ENCODE measurements at places on chromosomes 3 and 15.
A peak's percentile ranks its signal among the peaks of the same experiment; 100 is the strongest.

- DNase-seq = no peak
These were observed 779.1 kb downstream of the CADM2 start for GRCh38 chr3:85737846-85738245.

GRCh38 chr15:56741541-56741940 lies 8.2 kb upstream of the ZNF280D start:
- no peak for DNase-seq

- DNase-seq = no peak
These were observed 40.2 kb upstream of the FAM107A start for GRCh38 chr3:58617338-58617761.

DNA sequence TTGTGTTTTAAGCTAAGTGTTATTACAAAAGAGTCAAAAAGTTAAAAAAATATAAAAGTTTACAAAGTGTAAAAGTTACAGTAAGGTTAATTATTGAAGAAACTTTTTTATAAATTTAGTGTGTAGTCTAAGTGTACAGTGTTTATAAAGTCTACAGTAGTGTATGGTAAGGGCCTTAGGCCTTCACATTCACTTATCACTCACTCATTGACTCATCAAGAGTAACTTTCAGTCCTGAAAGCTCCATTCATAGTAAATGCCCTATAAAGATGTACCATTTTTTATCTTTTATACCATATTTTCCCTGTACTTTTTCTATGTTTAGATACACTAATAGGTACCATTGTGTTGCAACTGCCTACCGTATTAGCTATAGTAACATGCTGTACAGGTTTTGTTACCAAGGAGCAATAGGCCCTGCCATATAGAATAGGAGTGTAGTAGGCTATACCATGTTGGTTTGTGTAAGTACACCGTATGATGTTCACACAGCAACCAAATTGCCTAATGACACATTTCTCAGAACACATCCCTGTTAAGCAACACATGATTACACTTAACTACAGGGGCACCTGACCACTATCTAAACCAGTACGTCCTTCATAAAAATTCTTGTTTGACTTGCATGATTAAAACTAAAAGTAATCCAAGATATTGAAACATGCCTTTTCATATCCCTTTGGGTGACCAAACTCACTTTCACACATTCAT lies 17.2 kb downstream of the RAD18 start:
- no peak for DNase-seq

GRCh38 chr3:30333143-30333542 lies 273.3 kb upstream of the TGFBR2 start:
- DNase-seq = no peak

DNA sequence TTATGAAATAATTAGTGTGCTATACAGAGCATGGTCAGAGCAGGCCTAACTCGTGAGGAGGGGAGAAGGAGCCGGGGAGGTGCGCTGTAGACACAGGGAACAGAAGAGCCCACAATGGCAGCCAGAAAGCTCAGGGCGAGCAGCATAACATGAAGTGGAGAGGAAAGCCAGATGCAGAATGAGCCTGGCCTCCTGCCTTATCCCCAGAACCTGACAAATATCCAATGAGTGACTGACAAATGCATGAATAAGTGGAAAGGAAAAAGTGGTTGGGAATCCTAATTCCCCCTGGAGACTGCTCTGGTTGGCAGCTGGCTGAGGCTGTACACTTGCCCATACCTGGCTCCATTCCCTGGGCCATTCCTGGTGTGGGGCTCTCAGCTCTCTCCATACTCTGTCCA lies 9.2 kb upstream of the MST1R start:
- no peak for DNase-seq

DNA sequence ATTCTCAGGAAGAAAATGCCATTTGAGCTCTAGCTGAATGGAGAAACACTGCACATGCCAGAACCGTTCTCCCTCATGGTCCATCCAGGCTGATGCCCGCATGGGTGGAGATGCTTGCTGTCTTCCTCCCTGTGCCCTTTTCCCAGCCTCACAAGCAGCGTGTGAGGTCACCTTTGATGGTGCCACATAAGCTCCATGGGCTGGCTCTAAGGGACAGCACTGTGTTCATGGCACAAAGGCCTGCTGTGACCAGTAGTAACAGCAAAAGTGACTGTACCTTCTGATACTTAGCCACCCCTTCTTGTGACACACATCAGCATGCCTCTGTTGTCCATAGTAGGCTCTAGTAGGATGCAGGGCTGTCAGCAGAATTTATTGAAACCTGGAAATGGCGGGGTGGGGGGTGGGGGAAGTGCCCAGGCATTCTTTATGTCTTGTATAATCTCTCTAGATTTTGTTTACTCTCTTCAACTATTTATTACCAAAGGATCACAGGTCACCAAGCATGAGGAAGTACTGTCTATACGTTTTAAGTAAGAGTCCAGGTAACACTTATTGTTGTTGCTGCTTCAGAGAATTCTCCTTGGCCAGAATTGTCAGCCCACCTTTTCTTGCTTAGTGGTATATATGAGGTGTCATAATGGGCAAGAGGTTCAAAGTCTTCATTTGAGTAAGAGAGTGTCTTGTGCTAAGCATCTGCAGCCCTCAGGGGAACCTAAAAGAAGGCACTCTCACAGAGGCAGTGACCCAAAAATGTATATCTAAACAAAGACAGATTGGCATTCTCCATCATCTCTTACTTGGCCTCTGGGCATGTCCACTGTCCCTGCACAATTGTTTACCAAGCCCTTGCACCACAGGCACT lies 56.5 kb downstream of the RAB7A start:
- DNase-seq = no peak

DNA sequence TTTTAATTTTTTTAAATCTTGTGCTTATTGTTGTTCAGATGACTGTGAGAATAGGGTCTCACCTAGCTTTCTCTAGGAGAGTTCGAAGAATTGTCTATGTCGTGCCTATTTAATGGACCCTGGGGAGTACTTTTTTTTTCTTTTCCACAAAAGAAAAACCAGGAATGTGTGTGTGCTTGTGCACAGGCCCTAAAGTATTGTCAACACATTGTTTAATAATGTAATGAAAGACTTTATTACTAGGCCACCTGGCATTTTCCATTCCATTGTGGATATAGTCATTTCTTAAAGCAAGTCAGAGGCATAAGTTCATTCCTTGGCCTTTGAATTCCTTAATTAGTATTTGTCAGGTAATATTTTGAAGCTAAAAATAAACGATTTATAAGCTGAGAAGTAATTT lies 135.9 kb downstream of the KLHL25 start:
- no peak for DNase-seq

- DNase-seq = peak; percentile 39
These were observed 31.9 kb downstream of the ITGA11 start for GRCh38 chr15:68400066-68400456.

DNA sequence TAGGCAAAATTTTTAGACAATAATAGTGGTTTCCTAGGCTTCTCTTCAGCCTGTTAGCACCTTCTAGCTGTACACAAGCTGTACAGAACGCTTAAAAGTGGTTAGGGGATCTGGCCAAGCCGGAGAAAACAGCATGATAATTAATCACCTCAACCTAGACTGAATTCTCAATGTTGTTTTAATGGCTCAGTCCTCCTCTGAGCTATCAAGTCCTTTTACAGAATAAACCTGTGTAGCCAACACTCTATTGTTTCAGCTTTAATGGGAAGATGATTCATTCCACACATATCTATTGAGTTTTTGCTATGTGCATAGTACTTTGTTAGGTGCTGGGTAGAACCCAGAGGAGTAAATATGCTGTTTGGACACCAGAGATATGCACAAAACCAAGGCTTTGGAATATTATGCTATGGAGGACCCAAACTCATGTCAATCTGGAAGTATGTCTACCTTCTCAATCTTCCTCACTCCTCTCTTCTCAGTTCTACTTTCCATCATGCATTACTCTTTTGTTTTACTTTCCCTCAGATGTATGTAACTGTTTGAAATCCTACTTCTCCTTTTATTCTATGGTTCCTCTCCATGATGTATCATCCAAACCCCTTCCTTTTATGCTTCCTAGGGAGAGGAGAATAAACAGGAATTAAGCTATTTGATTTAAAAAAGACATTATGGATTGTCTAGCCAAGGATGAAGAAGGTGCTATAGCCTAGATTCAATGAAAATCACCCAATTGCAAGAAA lies 27.6 kb upstream of the UBE2E2 start:
- peak; percentile 10 for DNase-seq

DNA sequence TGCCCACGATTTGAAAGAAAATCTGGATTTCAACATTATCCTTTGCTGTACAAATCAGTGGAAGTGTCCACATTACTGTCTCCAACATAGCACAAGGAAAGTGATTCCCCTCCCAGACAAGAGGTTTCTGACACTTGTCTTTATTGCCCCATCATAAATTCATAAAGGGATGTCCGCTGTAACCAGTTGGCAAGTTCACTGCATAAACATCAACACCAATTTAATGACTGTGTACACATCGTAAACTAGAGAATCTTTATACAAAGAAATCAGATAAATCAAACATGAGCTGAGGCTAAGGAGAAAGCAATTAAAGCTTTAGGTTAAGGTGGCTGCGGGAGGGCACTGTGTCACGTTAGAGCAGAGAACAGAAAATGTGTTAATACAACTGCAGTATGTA lies 129.8 kb downstream of the MEIS2 start:
- DNase-seq = no peak

DNA sequence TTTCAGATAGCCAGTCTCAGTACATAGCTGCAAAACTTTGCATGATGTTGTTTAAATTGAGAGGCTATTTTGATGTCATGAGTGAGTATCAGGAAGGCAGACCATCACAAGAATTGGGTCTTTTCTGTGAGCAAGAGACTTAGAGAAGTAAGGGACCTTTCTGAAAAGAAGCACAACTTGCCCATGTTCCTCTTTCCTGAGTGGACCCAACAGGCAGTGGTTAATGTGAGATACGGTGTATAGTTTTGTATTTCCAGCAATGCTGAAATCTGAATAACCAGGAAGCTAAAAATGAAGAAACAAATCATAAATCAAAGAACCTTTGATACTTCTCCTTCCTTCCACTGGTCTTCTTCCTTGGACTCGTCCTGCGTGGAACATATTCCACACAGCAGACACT lies 25.1 kb downstream of the MCTP2 start:
- DNase-seq = no peak

DNA sequence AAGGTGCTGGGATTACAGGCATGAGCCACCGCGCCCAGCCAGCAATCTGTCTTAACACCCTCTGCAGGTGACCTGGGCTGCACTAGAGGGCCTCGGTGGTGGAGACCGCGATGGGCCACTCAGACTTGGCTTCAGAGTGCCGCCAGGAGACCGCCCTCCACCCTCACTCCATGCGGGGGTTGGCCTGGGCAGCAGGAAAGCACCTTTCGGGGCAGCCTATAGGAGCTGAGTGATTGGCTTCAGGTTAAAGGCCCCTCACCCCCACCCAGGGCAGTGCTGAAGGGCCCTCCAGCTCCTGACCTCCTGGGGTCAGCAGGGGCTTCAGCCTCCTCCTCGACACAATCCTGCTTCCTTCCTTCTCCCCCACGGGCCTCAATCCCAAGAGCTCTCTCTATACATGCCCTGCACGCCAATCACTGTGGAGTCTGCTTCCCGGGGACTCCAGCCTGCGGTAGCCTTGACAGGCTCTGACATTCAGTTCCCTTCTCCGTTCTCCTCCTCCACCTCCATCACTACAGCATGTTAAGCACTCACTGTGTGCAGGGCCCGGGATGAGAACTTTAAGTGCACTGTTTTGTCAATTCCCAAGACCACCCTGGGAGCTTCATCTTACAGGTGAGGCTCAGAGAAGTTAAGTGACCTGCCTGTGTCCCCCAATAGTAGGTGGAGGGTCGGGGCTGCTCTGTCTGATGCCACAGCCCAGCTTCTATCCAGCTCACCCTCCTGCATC lies 225.3 kb downstream of the XXYLT1 start:
- DNase-seq = no peak

- no peak for DNase-seq
These were observed 225.0 kb upstream of the ATP11B start for GRCh38 chr3:182568261-182568660.

DNA sequence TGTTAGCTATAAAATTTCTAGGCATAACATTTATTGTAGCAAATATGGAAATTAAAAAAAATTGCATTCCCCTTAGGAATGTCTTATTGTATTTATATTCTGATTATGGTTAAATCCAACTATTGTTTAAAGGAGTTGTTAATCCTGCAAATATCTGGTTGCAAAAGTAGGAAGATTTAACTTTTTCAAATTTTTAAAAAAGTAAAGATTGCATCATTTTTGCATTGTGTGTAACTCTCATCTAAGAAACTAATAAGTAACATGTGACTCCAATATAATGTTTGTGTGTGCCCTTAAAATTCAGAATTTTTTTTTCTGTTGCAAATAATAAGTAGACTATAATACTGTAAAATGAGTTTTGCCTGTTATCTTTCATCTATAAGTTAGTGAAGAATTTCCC lies 204.1 kb upstream of the DPH6 start:
- DNase-seq = no peak

GRCh38 chr15:98562331-98562937 lies 85.9 kb upstream of the IGF1R start:
- DNase-seq = no peak

DNA sequence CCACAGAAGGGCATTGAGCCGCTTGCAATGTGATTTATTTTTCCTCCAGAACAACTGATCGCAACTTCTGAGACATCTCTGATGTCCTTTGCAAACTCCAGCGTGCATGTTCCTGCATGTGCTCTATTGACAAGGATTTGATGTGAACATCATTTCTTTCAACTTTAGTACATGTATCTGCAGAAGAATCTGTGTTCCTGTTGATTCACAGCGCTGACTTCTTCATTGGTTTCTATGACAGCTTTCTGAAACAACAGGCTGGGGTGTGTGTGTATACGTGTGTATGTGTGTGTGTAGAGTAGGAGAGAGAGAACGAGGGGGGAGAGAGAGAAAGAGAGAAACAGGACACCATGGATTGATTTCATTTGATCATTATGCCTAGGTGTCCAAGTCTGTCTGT lies 56.7 kb upstream of the CMTM8 start:
- no peak for DNase-seq

DNA sequence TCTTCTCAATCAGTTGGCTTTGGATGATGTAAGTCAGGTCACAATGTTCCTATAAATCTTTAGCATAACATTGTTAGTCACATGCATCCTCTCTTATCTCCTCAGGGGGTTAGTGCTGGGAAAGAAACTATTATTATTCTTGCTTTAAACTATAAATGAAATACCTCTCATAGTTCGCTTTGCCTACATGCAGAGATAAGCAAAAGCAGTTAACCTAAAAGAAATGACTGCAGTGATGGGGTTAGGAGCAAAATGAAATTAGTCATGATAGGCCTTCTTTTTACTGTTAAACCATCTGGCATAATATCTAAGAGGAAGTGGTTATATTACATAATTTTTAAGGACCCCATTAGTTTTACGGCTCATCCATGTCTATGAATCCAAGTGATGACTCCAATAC lies 91.7 kb upstream of the IGSF10 start:
- DNase-seq = peak; percentile 30

DNA sequence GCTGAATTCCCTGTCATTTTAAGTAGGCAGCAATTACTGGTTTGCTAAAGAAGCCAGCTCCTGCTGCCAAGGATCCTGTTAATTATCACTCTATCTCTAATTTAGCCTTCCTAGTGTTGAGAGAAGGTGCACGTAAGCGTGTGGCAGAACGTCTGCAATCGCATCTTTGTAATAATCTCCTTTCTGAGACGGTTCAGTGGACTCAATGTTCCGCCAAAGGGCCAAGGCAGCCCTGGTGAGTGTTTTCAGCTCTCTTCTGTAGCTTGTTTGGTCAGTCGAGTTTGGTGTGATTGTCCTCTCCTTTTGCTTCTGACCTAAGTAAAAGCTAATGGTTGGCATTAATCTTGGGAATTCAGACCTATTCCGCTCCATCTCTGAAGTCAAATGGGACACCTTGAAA lies 24.2 kb downstream of the MITF start:
- DNase-seq = no peak

GRCh38 chr3:64815195-64815631 lies 127.4 kb upstream of the ADAMTS9 start:
- DNase-seq = peak; percentile 79

Data from cardiac fibroblast (primary cell).